ENCODE measurements at places on chromosomes 5 and 9.

- no peak for DNase-seq
These were observed 8.4 kb upstream of the DMRT3 start for GRCh38 chr9:967903-968641.

DNA sequence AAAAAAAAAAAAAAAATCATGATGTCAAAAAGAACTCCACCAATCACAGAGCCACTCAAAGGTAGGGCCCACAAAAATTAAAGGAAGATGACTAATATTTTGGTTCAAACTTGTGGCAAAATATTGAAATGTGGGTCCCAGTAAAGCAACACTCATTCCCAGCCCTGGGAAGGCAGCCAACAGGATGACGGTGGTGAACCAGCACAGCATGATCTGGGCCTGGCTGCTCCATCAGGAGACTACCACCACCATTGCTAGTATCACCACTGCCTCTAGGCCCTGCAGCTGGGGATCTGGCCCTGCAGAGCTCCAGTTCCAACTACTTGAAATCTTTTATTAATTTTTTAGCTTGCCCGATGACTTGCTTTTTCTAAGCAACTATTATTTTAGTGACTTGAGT lies 206.8 kb upstream of the ITGA1 start:
- DNase-seq: no peak

DNA sequence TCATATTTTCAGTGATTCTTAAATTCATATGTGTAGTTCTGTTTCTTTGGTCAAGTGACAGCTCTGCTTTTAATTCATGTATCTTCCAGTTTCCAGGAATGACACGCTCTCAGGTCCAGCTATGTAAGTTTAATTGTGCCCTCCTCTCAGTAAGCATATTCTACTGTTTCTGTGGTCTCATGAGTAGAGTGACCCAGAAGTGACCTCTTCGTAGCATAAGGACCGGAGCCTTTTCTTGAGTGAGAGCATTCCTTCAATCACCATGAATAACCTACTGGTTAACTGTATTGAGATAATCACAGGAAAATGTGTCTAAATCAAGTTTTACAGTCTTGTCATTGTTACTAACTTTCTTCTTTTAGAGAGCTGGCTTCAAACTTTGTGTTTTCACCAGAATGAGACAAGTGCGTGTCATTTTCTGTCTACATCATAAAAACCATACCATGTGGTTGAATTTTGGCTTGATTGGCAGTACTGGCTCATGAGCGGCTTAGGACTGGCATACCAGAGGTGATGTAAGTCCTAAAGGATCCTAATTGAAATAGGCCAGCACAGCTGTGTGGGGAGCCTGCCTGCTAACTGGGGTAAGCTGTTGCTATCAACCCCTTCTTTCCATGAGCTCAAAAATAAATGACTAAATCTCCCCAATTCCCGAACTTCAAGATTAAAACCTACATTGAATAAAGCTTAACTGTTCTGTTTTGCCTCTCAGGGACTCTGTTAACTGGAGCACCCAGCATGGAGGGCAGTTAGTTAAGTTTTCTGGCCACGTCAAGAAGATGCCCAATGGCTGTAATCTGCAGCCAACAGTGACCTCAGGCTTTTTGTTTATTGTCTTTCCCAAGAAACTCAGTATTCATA lies 4.8 kb downstream of the ADAMTSL1 start:
- DNase-seq: no peak

DNA sequence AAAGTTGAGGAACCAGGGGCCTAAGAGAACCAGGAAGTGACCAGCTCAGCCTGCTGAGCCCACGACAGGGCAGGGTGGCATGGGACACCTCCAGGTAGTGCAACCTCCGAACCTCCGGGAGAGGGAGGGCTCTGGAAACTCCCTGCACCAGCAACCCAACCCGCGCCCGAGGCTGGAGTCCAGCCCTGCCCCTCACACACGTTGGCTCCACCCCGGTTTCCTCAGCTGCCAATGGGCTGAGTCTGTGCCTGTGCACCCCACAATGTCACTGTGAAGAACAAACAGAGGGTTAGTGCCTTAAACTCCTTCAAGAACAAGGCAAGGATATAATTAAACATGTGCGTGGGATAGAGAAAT lies 17.0 kb upstream of the UNC5A start:
- no peak for DNase-seq

DNA sequence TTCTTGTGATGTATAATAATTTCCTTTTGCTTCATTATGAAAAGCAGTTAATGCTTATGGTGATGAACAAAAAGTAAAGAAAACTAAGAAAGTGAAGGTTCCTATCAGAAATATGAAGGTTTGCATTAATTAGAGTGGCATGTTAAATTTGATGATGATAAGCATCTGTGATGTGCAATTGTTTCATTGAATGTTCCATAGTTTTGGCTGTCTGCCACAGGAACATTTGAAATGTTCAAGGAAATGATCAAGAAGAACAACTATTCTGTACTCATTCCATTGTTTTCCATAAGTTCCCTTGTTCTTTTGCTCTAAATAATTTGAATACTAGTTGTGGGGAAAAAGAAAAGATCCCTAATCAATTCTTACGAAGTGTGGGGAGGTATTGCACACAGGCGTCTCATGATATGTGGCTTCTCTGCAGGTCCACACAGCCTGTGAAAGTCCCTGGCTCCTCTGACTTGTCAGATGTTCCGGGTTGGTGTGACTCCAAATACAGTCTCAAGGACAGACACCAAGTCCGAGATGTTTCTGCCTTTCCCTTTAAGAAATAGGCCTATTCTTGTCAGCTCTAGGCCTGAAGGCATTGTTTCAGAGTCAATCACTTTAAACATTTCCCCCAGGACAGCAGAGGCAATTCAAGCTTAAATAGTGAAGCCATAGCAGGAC lies 152.6 kb upstream of the MAST4 start:
- DNase-seq: no peak

DNA sequence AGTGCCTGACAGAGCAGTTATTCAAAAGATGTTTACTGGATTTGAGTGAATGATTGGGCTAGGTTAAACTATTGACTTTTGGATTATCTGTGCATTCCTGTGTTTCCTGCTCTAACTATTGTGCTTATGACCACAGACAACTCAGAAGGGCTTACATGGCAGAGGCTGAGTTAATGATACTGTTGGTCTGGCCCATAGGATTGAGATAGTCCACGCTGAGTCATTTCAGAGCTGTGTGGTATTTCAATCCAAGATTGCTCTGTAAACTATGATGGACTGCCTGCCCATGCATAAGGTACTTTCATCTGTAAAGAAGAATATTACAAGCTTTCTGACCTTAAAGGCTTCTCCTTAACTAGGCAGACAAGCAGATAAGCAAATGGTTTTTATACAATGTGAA lies 49.1 kb upstream of the SLIT3 start:
- DNase-seq: no peak

- DNase-seq: no peak
These were observed 51.1 kb downstream of the ECPAS start for GRCh38 chr9:111433082-111433481.

DNA sequence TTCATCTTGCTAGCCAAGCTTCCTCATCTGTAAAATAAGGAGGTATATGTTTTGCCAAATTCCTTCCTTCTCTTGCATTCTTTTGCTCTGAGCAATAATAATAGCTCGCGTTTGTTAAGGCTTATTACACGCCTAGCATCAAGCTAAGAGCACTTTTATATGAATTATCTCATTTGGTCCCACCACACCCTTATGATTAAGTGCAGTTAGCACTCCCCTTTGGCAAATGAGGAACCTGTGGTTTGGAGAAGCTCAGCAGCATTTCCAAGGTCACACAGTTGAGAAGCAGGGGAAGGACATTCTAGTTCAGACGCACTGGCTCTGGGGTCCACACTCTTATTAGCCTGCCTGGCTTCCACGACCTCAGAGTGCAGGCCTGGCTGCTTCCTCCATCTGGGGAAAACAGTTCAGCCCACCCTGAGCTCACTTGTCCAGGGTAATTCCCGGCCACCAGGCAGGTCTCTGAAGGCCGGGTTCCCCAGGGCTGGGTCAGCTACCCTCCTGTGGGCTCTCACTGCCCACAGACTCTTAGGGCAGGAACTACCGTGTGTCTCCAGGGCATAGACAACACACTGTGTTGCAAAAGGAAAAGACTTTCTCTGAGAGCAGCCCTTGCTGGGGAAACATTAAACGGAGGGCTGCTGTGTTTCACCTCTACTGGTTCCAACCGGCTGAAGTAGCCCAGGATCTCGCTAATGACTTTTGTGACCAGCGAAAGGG lies 9.9 kb upstream of the FBP1 start:
- no peak for DNase-seq

GRCh38 chr5:138890644-138891043 lies 15.5 kb upstream of the LRRTM2 start:
- DNase-seq: no peak

DNA sequence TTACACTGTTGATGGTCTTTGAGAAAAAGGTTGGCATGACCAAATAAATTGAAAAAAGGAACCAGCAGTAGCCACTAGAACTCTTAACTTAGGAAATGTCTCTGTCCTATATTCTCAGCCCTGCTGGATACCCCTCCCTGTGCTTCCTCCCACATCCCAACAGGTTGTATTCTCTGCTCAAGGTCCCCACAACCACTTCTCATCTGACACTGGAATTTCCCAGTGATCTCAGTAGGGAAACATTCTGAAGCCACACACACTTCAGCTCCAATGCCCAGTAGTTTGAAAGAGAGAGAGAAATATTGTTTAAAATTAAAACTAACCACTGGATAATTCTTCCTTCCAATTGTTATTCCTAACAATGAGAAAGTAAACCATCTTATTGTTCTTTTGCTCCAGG lies 30.0 kb upstream of the NREP start:
- no peak for DNase-seq

DNA sequence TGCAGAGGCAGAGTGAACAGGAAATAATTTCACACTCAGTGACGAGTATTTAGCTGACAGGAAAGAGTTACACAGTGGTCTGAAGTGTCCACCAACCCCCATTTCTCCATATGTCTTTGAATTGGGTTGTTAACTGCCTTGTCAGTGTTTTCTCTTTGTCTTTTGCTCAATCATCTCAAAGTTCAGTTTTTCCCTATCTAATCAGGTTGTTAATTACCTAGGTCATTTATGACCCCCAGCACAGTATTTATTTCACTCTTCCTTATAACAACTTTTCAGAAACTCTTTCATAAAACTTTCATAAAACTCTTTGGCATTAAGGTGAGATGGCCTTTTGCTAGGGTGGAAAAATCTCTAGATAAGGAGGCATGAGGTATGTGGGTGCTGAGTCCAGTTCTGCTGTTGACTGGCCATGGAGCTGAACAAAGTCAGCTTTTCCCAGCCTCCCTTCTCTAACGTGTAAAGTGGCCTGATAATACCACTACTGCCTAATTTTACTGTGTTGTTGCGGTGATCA lies 5.2 kb upstream of the ALDOB start:
- DNase-seq: no peak

- DNase-seq: no peak
These were observed 162.9 kb downstream of the NXNL2 start for GRCh38 chr9:88697764-88698432.

DNA sequence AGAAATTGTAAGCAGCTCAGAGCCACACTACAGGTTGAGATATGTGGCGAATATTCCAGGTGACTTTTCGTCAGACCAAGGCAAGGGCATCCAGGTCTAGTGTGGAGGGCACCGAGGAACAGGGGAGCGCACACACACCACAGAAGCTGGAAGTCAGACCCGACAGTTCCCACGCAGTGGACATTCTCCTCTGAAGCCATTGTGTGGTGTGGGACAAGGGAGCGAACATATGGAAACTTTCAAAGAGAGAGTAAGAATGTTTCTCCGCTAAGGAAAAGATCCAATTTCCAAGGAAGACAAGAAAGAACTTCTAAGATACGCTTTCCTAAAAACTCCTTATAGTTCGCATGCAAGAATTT lies 141.4 kb upstream of the OTULINL start:
- DNase-seq: no peak

- no peak for DNase-seq
These were observed 1.1 kb upstream of the PRKAA1 start for GRCh38 chr5:40799258-40799657.

- DNase-seq: no peak
These were observed 26.2 kb upstream of the HSD17B4 start for GRCh38 chr5:119426057-119426456.

DNA sequence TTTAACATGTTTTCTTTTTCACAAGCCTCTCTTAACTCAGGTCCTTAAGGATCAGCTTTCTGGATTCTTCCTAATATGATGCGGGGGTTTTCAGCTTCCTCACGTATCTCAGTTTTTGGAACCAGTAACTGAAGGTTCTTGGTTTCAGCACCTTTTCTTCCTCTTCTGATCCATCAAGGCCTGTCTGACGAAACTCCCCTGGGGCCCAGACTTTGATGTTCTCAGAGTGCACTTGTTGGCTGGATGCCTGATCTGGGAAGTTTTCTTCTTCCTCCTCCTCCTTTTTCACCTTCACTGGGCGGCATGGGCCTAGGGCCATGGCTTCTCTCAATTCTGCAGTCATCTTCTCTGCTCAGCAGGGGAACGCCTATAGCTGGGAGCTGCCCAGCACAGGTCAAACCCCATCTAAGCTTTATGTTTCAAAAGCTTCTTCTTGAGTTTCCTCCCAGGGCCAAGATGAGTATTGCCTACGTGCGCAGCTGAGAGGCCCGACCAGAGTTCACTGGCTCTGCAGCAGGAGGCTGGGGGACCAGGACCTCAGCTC lies 44.8 kb downstream of the GHR start:
- DNase-seq: no peak

DNA sequence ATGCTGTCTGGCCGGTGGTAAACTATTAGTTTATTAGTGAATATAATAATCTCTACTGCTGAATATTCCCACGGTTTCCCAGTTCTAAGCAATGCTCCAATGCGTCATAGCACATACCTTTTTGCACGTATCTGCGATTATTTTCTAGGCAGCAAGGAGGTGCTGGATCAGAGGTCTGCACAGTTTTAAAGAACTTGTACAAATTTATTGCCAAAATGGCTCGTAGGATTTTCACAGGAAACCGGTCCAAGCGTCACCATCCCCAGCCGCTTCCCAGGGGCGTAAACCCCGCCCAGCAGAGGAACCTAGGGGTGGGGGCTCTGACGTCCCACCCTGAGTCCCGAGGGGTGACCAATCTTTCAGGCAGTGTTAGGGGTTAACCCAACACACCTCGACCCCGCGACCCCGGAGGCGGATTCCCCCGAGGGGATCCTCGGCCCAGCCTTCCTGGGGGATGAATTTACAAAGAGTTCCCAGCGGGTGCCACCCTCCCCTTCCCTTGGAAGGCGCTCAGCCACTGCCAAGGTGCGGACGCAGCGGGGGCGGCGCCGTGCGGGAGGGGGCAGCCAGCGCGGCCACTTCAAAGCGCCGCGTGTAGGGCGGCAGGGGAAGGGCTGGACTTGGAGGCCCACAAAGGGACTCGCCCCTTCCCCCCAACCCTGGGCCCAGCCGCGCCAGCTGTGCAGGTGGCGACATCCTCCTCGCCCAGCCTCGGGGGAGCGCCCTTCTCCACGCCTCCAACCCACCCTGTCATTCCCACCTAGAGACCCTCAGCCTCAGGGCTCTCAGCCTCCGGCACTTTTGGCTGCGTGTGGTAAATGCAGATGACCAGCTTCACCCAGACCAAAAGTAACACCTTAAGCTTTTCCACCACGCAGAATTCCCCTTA lies 43.5 kb upstream of the TCF7 start:
- DNase-seq: peak; percentile 49

GRCh38 chr9:107782789-107783188 lies 293.2 kb upstream of the KLF4 start:
- DNase-seq: no peak

Data from activated naive CD4-positive, alpha-beta T cell treated with Interleukin-2 at 50 U/mL for 16 hours (primary cell).